Activated naive CD4-positive, alpha-beta T cell treated with anti-CD3 and anti-CD28 coated beads, Interleukin-2, amount 10 ng/mL, durations not matched to agents 7 days and 5 days (primary cell): ENCODE measurements at places on chromosomes 6 and 20.
A peak's percentile ranks its signal among the peaks of the same experiment; 100 is the strongest.

- H3K27me3 ChIP-seq: peaks cover 5% of the 10 kb centered on the region
- H3K27ac ChIP-seq: no peak overlapping the region
- peaks cover 2% of the 10 kb centered on the region for H3K36me3 ChIP-seq
- H3K4me1 ChIP-seq: peaks cover 12% of the 10 kb centered on the region
- no peak for DNase-seq
- H3K4me3 ChIP-seq: no peak overlapping the region
Measured at GRCh38 chr20:34546751-34547181, 11.8 kb upstream of the MAP1LC3A start.

DNA sequence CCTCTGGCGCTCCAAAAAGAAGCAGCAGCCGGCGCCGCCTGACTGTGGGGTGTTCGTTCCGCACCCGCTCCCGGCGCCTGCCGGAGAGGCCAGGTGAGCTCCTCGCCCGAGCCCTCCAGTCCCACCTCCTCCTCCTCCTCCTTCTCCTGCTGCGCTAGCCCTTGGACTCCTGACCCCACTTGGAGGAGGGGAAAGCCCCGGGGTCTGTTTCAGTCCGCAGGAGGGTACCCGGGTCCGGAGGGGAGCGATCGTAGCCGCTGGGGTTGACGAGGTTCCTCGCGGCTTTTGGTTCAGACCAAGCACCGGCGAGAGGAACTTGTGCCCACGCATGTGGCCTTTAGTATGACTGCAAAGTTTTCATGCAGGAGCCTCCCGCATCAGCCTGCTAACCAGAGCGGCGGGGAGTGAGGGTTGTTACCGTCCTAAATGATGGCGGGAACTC lies 493 bp downstream of the CRYBG1 start:
- H3K4me1 ChIP-seq: peaks cover 9% of the 10 kb centered on the region
- no peaks in the 10 kb centered on the region for H3K36me3 ChIP-seq
- peak overlapping the region; percentile 59 for H3K4me3 ChIP-seq
- H3K27ac ChIP-seq: no peak overlapping the region
- peak; percentile 31 for DNase-seq

DNA sequence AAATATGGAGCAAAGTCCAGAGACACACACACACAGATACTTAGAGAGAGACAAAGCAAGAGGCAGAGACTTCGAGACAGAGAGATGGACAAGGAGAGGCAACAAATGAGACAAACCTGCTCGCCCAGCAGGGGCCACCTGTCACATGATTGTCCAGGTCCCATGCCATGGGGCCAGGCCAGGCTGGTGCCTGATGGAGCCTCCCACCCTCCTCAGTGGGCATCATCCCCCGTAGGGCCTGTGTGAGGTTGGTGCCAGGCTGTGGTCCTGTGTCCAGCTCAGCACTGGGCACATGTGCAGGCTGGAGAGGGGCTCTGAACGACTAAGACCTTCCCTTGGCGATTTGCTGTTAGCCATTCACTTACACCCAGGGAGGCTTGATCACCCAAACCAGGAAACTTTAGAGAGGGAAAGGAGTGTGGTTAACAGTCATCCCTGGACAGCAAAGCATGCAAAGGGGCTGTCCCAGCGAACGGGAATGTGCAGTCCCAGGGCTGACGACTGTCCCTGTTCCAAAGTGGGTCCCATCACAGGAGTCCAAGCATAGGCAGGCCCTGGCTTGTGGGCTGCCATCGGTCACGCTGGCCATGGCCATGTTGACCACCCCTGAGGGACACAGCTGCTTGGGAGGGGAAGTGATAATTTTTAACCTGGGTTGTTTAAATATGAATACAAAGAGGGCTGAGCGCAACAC lies 38.4 kb upstream of the PHACTR3 start:
- H3K27ac ChIP-seq: no peak overlapping the region
- H3K36me3 ChIP-seq: no peaks in the 10 kb centered on the region
- peaks cover 7% of the 10 kb centered on the region for H3K27me3 ChIP-seq
- H3K4me3 ChIP-seq: no peak overlapping the region
- H3K4me1 ChIP-seq: peaks cover under 1% of the 10 kb centered on the region

DNA sequence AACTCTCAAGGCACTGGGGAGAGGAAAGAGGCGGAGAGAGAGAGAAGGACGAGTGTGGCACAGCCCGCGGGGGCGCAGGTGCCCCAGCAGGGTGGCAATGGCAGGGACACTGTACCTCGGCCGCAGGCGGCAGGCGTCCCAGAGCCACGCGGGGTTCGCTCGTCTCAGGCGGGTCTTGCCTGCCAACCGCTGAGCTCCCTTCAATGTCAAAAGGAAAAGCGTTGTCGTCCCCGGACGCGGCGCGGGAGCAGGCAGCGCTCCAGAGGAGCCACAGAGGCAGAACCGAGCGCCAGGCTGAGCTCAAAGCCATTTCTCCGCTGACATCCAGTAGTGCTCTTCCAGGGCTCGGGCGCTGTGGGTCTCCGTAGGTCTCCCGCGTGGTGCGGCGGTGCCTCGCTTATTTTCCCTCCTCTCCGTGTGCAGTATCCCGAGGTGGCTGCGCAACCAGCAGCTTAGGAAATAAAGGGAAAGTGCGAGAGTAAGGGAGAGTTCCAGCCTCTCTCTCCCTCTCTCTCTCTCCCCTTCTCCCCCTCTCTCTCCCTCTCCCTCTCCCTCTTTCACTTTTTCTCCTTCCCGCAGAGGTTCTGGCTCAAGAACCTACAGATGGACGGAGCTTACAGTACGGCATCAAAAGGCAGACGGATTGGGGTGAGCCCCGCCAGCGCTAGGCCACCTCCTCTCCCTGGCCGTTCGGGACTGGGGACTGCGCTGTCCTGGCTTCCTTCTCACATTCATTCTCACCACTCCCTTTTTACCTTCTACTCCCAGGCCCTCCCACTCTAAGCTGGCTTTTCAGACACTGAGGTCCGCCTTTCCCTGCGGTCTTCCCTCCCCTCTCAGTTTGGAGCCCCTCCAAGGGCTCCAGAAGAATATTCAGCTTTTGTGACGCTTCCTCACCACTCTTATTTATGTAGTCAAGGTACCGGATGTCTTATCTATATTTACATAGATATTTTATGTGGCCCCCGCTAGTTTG lies at the start of gene LAMA4:
Gene LAMA4, minus strand, starts transcription at position 727 of the 976 bp plus-strand sequence. Its CDS starts 417 bp downstream, at position 310.
- no peak within 1 kb of the TSS for H3K27ac ChIP-seq
- H3K4me1 ChIP-seq: peaks cover 14% of the 10 kb centered on the region
- H3K4me3 ChIP-seq: peak within 1 kb of the TSS; percentile 60

- H3K27me3 ChIP-seq: no peaks in the 10 kb centered on the region
- no peaks in the 10 kb centered on the region for H3K36me3 ChIP-seq
- DNase-seq: no peak
- H3K4me3 ChIP-seq: no peak overlapping the region
- no peaks in the 10 kb centered on the region for H3K4me1 ChIP-seq
Measured at GRCh38 chr6:161568885-161569456, 295.1 kb upstream of the AGPAT4 start.

- H3K4me1 ChIP-seq: peaks cover 58% of the 10 kb centered on the region
- H3K36me3 ChIP-seq: peaks cover 48% of the 10 kb centered on the region
- H3K4me3 ChIP-seq: no peak overlapping the region
- no peaks in the 10 kb centered on the region for H3K27me3 ChIP-seq
- peak overlapping the region; percentile 50 for H3K27ac ChIP-seq
Measured at GRCh38 chr6:109448615-109449014, 7.0 kb downstream of the MICAL1 start.

DNA sequence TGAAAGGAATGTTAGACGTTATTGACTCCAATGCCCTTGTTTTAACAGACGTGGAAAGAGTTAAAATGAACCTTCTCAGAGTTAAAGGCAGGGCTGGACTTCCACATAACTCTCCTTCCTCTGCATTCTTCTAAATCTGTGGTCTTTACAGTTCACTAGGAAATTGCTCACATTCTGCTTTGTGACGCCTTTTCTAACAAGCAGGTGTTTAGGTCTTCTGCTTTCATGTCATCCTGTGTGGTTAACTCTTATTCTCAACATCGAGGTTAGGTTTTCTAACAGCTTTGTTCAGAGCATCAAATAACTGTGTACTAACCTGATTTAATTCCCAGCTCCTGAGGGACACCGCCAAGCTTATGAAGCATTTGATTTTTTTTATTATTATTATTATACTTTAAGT lies 81.3 kb upstream of the NT5E start:
- no peaks in the 10 kb centered on the region for H3K27me3 ChIP-seq
- no peak overlapping the region for H3K4me3 ChIP-seq
- peaks cover 4% of the 10 kb centered on the region for H3K4me1 ChIP-seq

- H3K27ac ChIP-seq: no peak overlapping the region
- peaks cover 10% of the 10 kb centered on the region for H3K4me1 ChIP-seq
- H3K27me3 ChIP-seq: peaks cover 73% of the 10 kb centered on the region
Measured at GRCh38 chr6:7731294-7731693, 5.4 kb downstream of the BMP6 start.

DNA sequence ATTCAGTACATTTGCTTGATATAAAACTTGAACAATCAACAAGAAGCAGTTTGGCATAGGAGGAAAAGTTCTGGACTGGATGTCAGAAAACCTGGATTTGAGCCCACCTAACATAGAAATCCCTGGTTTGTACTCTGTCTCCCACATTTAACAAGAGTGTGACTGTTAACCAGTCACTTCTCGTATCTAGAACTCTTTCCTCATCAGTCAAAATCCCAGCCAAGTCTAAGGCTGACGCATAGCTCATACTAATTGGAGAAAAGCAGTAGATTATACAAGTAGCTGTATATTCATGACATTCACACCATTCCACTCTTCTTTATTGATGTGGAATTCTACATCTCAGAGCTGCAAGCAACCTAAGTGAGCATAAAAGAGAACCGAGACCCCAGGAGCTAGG lies 222.7 kb downstream of the PHACTR1 start:
- no peak overlapping the region for H3K27ac ChIP-seq
- no peak overlapping the region for H3K4me3 ChIP-seq
- no peak for DNase-seq
- no peaks in the 10 kb centered on the region for H3K36me3 ChIP-seq
- H3K27me3 ChIP-seq: peaks cover 5% of the 10 kb centered on the region

DNA sequence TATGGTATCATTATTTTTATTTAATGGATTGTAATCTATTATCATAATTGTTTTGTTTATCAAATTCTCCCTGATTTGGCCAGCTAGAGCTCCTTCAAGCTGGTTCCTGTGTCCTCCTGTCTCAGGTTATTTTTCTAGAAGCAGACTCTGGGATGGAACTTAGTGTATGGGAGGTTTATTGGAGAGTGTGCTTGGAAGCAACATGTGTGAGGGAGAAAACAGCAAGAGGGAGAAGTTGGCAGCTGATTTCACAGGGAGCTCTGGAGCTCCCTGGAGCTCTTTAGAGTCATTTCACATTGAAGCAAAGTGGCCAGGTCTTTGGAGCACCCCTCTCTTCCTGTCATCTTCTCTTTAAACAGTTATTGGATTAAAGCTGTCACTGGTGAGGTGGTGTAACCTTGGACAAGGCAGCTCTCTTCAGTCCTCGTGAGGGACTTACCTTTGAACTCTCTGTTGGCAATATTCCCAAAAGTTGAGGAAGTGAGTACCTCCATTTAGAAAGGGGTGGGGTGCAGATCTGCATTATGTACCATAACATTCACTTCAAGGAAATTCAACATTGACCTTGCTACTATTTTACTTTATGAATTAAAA lies 103.6 kb downstream of the PHF3 start:
- H3K36me3 ChIP-seq: no peaks in the 10 kb centered on the region
- no peaks in the 10 kb centered on the region for H3K27me3 ChIP-seq
- no peak overlapping the region for H3K27ac ChIP-seq
- H3K4me3 ChIP-seq: no peak overlapping the region

DNA sequence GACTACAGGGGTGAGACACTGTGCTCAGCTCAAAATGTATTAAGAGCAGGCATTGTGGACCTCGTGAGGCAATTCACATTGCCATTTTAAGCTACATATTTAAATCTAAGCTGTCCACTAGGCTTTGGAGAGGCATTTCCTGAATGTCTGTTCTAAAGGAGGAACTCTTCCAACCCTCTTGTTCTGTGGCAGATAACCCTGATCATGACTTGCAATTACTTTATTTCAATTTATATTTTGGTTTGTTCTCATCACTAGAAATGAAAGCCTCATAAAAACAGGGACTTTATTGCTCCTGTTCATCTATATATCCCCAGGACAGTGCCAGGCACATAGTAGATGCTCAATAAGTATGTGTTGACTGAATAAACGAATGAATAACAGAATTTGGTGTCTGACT lies 84.0 kb upstream of the SALL4 start:
- no peaks in the 10 kb centered on the region for H3K36me3 ChIP-seq
- H3K27ac ChIP-seq: no peak overlapping the region
- no peaks in the 10 kb centered on the region for H3K27me3 ChIP-seq
- no peak for DNase-seq

DNA sequence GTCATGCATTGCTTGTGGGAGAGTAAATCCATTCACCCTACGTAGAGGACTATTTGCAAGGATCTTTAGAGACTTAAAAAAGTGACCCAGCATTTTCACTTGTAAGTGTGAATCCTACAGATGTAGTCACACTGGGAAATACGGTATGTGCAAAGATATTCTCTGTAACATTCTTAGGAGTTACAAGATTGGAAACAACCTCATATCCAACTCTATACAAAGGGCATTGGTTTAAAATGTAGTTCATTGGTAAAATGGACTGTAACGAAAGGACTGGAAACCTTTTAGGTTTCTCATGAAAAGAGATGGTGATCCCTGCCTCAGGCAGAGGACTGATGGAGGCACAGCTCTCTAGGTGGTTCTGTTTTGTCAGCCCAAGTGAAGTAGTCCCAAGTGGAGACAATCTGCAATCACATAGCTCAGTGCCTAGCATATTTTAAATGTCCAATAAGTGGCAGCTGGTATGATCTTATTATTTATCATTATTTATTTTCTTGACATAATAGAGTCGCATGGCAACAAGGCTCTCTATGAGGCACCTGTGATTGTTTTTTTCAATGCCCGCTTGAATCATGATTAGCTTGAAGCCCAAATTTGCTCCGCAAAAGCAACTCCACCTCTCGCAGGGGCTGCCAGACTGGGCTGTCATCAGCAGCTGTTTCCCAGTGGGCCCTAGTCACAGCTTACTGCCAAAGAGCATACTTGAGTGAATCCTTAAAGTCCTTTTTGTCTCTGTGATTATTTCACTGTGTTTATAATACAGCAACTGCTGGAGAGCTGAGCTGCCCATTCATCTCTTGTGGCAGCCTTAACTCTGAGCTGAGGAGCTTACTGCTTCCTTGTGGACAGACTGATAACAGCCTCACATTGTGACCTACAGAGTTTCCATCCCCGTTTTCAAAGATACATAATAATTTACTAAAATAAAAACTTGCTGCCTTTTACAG lies 19.8 kb upstream of the ENPP1 start:
- no peak for DNase-seq
- H3K4me3 ChIP-seq: no peak overlapping the region
- H3K27ac ChIP-seq: no peak overlapping the region
- H3K27me3 ChIP-seq: peaks cover 4% of the 10 kb centered on the region
- no peaks in the 10 kb centered on the region for H3K4me1 ChIP-seq
- no peaks in the 10 kb centered on the region for H3K36me3 ChIP-seq

DNA sequence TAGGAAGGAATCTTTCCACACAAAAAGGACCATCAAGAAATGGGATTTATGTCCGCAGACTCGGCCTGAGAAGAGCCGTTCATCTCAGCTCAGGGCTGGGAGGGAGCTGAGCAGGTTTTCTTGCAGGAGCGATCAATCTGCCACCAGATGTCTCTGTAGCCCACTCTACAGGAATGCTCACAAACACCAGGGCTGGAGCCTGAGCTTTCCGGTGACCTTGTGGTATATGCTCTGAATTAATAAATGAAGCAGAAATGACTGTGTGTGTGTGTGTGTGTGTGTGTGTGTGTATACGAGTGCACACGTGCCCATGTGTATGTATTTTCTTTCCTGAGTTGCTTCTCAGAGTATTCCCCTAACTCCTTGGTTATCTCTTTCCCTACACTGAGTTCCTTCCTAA lies 12.0 kb downstream of the CD83 start:
- H3K36me3 ChIP-seq: peaks cover 27% of the 10 kb centered on the region
- H3K4me1 ChIP-seq: peaks cover 10% of the 10 kb centered on the region
- no peak overlapping the region for H3K27ac ChIP-seq
- H3K27me3 ChIP-seq: no peaks in the 10 kb centered on the region

GRCh38 chr6:73867411-73867810 lies 171.4 kb downstream of the CD109 start:
- no peaks in the 10 kb centered on the region for H3K4me1 ChIP-seq
- no peaks in the 10 kb centered on the region for H3K36me3 ChIP-seq
- no peak for DNase-seq
- no peak overlapping the region for H3K27ac ChIP-seq
